ENCODE measurements at places on chromosomes 12 and 14. TPM values are rescaled to one million over a fixed set of nuclear protein-coding genes. Genes with fewer than 3 reads are reported as not detected.

KRT6C gene
- polyA plus RNA-seq, result not detected

RTL1 gene
- polyA plus RNA-seq, result 60.5 TPM

WSCD2 gene
- polyA plus RNA-seq, result 1.9 TPM

DHH gene
- polyA plus RNA-seq, result 0.82 TPM

LMBR1L gene
- polyA plus RNA-seq, result 43.8 TPM

SLC6A13 gene
- 3.1 TPM for polyA plus RNA-seq

NKX2-8 gene
- polyA plus RNA-seq, result not detected

OASL gene
- polyA plus RNA-seq, result not detected

FGF6 gene
- 58.5 TPM for polyA plus RNA-seq

SPTB gene
- polyA plus RNA-seq, result 178 TPM

Data from forelimb muscle (tissue), 1 donor.